ENCODE measurements at places on chromosomes 2 and 18. TPM values are rescaled to one million over a fixed set of nuclear protein-coding genes. Genes with fewer than 3 reads are reported as not detected.

DNA sequence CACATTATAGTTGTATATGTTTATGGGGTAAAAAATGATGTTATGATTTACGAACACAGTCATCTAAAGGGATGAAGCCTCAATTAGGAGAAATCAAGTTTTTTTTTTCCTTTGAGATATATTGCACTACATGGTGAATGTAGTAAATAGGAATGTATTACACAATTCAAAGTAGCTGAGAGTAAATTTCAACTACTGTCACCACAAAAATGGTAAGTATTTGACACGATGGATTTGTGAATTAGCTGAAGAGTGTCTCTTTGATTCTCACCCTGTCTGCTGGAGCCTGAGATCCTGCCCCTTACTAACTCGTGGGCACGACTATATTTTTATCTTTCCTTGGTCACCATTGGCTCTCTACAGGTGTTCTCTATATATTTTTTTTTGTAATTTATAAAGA is 540.4 kb upstream of the DSEL start:
- DNase-seq: no peak

GRCh38 chr18:3819961-3820360 is 370.0 kb downstream of the TGIF1 start:
- DNase-seq: no peak

DNA sequence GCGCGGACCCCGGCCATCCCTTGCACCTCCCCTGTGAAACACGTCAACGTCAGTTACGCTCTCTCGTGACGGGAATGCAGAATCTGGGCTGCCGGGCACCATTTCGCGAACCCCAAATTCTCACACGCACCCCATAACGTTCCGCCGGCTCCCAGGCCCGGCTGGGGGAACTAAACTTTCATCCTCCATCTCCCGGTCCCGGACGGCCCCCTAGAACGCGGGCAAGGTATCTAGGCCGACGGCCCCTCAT is 544 bp downstream of the DNAJC27 start:
- no peak for DNase-seq

GRCh38 chr18:12088731-12089375 is 4.8 kb upstream of the ANKRD62 start:
- no peak for DNase-seq

DNA sequence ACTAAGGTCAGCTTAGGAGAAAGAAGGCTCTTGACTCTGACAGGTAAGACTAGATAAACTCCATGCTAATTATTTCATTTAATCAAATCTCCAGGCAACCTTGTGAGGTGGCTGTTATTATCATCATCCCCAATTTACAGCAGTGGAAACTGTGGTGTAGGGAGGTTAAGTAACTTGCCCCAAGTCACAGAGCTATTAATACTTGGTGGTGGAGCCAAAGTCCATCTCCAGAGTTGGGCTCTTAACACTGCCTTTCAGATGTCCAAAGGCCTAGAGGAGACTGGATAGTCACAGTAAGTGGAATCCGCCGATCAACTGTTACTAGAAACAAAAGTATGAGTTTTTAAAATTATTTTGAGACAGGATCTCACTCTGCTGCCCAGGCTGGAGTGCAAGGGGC is 46.6 kb upstream of the SP3 start:
- DNase-seq: no peak

MCM6 gene
- 71.3 TPM for total RNA-seq

DNA sequence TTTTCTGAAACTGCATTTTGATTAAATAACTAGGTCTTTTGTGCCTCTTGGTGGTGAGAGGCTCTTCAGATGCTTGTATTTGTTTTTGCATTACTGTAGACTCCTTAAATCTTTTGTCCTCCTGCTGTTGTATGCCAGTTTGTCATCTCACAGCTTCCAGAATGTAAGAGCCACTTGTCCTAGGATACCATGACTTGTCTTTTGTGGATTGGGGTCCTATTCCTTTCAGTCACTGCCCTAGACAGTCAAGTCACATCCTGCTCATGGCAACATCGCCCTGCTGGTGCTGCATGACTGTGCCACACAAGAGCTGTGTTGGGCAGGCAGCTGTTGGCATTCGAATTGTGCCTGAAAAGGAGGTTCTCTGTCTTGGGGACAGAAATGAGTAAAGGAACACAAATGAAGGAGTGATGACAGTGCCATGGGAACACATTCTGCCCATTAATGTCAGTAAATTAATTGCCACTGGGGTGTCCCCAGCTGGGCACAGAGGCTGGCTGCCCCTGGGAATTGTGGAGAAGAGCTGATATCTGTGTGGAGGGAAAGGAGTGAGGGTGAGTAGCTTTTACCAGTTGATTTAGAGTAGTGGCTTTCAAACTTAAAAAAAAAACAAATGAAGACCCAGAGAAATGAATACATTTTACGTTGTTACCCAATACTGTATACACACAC is 140.3 kb downstream of the ARL6IP6 start:
- no peak for DNase-seq

GRCh38 chr2:106097038-106098000 is 96.8 kb downstream of the UXS1 start:
- no peak for DNase-seq

ITGA6 gene
- total RNA-seq: 87.0 TPM

GRCh38 chr2:136517716-136518115 is 247.6 kb upstream of the THSD7B start:
- no peak for DNase-seq

DNA sequence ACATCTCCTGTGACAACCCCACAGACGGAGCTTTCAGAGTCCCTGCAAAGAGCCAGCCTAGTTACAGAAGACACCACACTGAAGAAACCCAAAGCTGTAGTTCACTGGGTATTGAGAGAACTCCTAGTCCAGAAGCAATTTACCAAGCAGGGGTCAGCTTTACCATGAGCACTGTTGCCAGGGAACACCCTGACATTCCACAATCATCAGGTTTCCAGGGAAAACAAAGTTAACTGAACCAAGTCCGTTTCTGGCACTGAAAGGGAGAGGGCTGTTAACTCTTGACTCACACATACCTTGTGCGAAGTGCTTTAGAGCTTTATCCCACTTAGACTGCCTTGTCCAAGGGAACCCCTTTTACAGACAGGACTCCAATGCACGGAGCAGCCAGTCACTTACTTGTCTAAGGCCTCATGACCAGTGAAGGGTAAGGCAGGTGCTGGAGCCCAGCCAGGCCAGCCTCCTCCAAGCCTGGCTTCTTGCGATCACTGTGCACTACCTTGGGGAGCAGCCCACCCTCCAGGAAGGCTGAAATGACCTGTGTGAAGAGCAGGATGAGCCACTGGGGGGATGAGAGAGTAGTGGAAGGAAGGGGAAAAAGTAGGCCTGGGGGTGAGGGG is 53.9 kb downstream of the REEP1 start:
- peak; percentile 87 for DNase-seq

- DNase-seq: no peak
Measured at GRCh38 chr2:177262092-177262491, 2.4 kb downstream of the NFE2L2 start.

DNA sequence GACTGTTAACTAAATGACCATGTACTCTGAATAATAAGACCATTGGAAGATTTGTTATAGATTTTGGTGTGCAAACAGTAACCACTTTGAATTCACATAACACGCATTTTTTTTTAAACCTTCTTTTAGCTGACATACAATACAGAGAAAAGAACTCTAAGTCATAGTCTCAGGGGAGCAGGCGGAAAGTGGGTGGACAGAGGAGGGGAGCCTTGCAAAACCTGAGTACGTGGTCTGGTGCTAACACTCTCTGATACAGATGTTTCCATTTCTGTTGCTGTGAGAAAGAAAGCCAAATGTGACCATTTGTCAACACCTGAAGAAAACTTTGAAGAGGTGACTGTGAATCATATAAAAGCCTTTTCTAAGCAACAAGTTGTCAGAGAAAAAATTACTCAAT is 151.8 kb upstream of the GCFC2 start:
- no peak for DNase-seq

SNED1 gene
- 0.22 TPM for total RNA-seq

ANKRD30B gene
- total RNA-seq: 0.17 TPM

TTR gene
- not detected for total RNA-seq
